ENCODE measurements at places on chromosomes 4 and X.

- no peak for DNase-seq
These were observed 1382.6 kb downstream of the ARAP2 start for GRCh38 chr4:34861666-34862065.

- DNase-seq = no peak
These were observed 321.3 kb upstream of the CPXCR1 start for GRCh38 chrX:88425739-88426138.

DNA sequence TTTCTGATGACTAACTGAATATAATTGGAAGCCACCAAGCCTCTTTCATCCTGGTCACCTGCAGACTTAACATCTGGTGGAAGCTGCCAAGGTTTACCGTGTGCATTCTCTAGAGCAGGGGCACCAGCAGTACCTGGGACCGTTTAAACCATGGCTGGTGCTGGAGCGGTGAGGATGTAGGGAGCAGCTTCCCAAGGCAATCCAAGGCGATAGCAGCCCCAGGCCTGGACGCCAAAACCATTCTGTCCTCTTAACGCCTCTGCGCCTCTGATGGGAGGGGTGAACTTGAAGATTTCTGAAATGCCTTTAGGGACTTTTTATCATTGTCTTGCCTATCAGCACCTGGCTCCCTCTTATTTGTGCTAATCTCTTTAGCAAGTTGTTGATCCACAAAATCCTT is 37.3 kb upstream of the SPANXN2 start:
- no peak for DNase-seq

GRCh38 chr4:155322782-155323181 is 54.0 kb downstream of the MAP9 start:
- no peak for DNase-seq

DNA sequence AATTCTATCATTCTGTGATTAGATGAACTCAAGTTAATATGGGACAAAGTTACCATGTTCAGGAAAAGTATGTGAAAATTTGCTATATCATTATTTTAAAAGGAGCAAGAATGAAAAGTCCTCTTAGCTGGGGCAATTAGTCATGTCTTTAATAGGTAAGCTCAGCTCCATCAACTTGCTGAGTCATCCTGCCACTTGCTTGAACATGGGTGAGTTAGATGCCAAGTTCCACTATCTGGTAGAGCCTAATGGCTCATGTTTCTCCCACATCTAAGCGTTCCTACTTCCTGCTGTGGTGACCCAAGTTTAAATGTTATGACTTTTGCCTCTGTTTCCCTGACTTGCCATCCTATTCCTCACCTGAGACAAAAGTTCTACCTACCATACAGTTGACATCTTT is 276.8 kb downstream of the ZNF674 start:
- DNase-seq = no peak

GRCh38 chr4:112502871-112503270 is 13.1 kb downstream of the NEUROG2 start:
- no peak for DNase-seq

DNA sequence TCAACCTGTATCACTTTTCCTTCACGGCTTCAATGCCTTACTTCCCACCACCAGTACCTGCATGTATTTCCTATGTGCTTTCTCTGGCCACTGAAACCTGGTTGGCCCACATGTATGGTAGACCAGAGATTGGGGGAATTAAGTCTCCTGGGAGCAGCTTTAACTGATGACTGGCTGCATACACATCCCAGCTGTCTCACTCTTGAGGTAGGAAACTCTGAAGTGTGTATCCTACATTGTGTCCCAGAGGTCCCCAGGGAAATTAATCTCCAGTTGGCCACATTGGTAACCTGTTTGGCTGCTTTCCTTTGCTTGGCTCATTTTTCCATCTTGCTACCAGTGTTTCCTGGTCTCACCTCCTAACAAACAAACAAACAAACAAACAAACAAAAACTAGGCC is 124.4 kb downstream of the ZNF827 start:
- no peak for DNase-seq

DNA sequence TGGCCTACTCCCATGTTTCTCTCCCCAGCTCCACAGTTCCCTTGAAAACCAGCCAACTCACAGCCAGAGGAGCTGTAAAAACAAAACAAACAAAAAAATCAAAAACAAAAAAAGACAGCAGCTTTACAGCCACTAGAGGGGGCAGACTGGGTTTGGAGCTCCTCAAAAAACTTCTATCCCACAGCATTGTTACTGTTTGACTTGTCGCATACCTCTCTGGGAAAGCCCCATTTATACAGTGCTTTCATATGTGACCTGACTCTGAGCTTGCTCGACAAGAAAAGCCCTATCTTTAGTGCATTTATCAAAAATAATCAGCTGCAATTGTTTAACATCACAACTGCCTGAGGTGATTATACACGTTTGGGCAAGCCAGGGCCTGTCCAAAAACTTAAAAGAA is 21.6 kb downstream of the TSPAN6 start:
- DNase-seq = no peak

- DNase-seq = no peak
These were observed 16.2 kb upstream of the DAPP1 start for GRCh38 chr4:99800332-99801004.

DNA sequence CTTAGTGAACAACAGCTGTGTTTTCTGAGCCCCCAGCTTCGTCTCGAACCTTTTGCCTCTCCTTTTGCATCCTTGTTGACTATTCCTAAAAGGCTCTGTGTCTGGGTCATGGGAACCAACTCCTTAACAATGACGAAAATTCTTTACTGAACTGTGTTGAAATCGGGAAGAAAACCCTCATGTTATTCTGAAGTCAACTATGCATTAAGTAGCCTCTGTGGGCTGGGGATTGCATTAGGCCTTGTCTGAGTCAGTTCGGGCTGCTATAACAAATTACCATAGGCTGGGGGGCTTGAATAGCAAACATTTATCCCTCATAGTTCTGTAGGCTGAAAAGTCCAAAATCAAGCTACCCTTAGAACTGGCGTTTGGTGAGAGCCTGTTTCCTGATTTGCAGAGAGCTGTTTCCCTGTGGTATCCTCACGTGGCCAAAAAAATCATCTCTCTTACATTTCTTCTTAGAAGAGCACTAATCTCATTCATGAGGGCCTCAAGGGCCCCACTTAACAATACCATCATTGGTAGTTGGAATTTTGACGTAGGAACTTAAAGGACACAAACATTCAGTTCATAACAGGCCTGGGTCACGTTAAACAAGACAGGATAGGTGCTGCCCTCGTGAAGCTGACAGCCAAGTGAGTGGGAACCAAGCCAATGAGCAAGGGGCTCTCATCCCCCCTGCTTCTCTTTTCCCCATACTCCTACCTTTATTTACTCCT is 75.9 kb downstream of the CLNK start:
- no peak for DNase-seq
